Posterior vena cava (tissue), 2 donors: ENCODE measurements at places on chromosomes 5 and 9. TPM values are rescaled to one million over a fixed set of nuclear protein-coding genes. Genes with fewer than 3 reads are reported as not detected.

DNA sequence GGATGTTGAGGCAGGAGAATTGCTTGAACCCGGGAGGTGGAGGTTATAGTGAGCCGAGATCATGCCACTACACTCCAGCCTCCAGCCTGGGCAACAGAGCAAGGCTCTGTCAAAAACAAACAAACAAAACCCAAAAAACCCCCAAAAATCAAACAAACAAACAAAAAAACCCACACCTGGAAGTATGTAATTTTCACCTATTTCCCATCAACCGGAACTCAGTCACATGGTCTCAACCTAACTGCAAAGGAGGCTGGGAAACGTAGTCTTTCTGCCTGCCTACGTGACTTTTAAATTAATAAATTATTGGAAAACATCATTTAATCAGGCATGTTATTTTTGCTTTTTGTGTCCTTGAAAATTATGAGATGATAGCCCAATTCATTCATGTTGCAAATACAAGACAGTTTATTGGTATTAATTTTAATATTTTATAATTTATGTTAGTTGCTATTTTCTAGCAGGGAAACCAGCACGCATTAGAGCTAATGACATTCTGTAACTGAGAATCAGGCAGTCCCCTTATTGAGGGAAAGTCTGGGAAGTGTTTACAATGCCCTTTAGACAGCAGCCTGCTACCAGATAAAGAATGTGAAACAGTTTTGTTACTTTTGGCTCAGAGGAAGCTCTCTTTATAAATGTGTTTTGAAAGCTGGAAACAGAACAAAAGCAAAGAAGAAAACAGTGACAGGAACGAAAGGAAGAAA lies 110.3 kb downstream of the NXNL2 start:
- no peak for DNase-seq

CCNO gene
- total RNA-seq, result 0.42 TPM

ENTPD2 gene
- total RNA-seq, result 1.2 TPM

GABRA1 gene
- not detected for total RNA-seq

DNA sequence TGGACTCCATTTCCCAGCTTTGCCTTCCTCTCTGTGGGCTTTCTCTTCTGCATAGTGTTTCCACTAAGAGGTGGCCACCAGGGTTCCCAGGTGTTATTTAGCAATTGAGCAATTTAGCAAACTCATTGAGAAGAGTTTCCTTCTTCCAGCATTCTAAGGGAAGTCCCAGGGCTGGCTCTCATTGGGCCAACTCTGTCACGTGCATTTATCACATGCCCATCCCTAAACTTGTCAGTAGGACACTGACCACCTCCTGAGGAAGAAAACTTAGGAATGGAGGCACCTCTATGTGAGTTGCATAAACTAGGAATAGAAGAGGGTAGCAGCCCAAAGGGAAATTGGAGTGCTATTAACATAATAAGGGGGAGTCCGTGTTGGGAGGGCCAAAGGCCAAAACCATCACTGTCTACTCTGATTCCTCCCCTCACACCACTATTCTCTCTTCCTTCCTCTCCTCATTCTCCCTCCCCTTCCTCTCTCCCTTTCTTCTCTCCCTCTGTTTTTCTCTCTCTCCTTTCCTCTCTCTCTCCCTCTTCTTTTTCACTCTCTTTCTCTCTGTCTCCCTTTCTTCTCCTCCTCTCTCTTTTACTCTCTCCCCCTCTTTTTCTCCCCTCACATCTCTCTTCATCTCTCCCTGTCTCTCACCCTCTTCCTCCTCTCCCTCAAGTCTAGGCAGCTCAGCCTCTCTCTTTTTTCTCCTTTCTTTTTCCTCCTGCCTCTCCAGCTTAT lies 213.4 kb downstream of the PALM2AKAP2 start:
- DNase-seq, result no peak

GRCh38 chr9:130316430-130316829 lies 50.9 kb downstream of the HMCN2 start:
- DNase-seq, result no peak

OGN gene
- 64.0 TPM for total RNA-seq

BRINP1 gene
- 2.5 TPM for total RNA-seq

DNA sequence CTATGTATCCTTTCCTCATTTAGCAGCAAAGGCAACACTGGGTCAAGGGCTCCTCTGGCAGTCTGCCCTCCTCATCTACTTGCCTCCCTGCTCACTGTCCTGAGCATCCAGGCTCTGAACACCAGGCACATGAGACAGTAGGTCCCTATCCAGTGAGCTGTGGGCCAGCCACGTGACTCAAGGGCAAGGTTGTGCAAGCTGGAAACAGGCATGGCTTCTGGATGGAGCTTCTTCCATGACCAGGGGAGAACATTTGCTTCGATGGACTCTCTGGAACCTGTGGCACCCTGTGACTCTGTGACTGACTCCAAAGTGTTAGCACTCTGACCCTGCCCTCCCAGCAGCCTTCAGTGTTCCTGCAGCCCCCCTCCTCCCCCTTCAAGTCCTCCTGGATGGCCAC lies 31.2 kb downstream of the ENHO start:
- DNase-seq, result no peak

DNA sequence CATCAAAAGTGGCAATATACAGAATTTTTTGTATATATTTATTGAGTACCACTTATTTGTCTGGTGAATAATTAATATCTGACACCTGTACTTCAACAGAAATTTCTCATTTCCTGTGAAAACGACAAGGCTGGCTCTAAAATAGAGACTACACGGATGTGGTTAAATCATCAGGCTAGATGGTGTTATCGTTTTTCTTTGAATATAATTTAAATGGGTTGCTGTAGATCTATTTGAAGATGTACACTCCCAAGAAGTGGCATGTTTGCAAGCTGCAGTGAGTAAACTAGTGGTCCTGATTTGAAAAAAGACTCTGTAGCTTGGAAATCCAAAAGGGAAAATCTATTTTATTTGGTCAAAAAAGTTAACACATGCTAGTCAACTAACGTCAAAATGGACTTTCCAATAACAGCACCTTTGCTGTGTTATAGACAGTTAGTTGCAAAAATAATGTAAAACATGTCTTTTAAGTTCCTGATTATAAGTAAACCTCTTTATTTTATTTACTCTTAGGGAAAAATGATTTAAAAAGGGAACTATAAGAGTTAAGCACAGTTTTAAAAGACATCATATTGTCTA lies 13.8 kb downstream of the ST8SIA4 start:
- DNase-seq, result no peak

DNA sequence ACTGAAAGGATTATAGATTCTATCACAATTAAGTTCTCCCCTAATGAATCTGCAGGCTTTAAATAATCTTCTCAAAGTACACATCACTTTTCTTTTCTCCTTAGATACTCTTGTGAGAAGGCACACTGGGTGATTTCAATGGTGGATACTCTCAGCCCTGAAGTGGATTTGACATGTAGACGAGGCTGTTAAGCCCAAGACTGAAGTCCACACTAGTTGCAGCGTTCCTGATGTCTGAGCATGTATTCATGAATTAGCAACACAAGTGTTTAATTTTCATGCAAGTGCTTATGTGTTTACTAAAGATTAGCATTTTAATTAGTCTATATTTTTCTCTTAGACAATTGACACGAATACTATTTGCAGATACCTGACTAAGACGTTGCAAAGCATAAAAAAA lies 218.9 kb downstream of the TMEM161B start:
- DNase-seq, result no peak
